ENCODE measurements at places on chromosomes 16 and 17.

DNA sequence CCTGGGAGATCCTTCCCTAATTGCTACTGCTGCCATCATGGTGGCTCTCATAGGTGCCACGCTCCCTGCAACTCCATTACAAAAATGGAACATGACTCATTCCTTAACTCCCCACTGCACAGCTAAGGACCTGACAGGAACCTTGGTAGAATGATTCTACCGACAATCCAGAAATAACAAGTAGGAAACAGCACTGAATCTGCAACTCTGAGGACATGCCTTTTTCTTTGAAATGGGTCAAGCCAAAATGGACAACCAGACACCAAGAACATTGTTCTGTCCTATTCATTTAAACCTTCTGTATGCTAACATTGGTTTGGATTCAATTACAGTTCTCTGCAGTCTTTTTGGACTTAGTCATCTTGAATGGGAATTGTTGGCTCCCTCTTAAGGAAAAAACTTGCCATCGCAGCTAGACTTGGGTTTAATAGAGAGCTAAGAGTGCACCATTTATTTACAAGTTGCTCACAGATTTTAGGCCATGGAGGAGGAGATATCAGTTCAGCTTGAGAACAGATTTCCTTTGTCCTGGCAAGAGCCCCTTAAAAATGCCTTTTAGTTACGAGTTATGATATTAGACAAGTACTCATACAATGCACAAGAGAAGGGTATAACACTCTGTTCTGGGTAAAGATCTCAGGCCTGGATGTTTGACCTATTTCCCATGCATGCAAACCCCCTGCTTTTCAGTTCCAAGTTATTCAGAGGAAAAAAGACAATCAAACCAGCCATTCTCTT is 20.9 kb upstream of the NSRP1 start:
- DNase-seq, result no peak

- no peak for DNase-seq
These were observed 162.3 kb downstream of the UTP18 start for GRCh38 chr17:51422634-51423033.

DNA sequence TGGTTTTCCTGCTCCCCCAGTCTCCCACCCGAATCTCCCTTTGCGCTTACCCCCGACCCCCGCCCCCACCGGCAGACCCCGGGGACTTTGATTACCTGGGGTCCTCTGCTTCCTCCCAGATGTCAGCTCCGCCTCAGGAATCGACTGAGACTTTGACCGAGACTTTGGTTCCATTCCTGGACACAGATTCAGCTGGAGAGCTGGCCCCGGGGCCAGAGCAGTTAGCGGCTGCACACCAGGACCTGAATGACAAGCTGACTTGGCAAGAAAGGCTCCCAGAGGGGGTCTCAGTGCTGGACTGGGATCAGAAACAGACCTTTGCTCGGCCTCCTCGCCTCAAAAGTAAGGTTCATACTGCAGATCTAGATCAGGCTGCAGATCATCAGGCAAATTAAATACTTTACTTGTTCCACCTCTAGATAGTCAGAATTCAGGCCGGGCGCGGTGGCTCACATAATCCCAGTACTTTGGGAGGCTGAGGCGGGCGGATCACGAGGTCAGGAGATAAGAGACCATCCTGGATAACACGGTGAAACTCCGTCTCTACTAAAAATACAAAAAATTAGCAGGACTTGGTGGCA is 60.3 kb upstream of the FBXO47 start:
- DNase-seq, result no peak

DNA sequence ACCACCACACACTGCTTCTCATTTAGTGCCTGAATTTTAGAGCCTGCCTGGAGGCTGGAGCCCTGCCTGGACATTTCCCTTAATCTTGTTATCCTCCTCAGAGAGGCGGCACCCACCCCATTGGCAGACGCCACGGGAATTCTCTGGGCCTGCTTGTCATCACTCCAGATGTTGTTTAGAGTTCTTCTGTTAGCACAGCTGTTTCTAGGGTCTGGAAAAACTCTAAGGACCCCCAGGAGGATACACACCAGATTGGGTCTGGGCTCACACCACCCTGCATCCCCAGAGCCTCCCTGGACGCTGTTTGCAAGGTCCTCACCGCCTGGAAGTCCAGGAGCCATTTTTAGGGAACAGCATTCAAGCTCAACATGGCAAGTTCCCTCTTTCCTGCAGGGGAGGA is 565 bp upstream of the XAF1 start:
- DNase-seq, result no peak
